Activated CD4-positive, alpha-beta T cell treated with anti-CD3 and anti-CD28 coated beads, Interleukin-2, Interleukin-4, amounts not matched to agents 100 ng/mL and 50 ng/mL, durations not matched to agents 16 hours and 8 hours (primary cell): ENCODE measurements at places on chromosomes 2 and 18.

GRCh38 chr2:40120026-40120425 lies 331.9 kb downstream of the SLC8A1 start:
- DNase-seq = no peak

- DNase-seq = no peak
Measured at GRCh38 chr18:66264130-66264529, 339.8 kb downstream of the CDH19 start.

DNA sequence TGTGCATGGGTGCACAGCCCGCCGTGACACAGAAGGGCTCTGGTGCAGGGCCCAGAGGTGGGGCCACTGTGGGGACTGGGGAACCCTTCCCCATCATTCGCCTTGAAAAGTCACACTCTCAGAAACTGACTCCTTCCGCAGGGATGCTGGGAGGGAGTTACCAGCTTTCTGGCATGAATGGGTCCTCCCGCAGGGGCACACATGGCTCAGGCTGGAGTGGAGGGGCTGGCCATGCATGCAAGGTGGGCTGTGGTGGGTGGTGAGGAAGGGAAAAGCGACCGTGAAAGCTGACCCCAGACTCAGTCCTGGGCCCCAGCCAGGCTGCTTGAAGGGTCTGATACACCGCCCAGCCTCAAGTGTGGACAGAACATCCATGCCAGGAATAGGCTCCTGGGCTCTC lies 201.1 kb downstream of the TNS1 start:
- DNase-seq = no peak

- no peak for DNase-seq
Measured at GRCh38 chr18:62201870-62202269, 14.8 kb downstream of the RELCH start.

DNA sequence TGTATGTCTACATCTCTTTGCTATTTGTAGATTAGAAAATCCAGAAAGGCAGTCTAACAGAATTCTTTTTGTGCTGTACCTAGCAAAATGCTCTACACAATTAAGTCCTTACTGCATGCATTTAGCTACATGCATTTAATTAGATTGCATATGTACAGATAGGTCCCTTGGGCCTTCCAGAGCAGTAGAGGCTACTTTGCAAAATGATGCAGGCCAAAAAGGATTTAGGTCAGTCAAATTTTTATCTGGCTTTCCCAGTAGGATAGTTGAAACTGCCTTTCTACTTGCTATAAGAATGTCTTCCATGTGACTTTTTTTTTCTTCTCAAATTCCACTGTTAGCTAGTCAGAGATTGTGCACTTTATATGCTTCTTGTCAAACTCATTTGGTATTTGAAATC lies 19.3 kb downstream of the GALNT13 start:
- no peak for DNase-seq

DNA sequence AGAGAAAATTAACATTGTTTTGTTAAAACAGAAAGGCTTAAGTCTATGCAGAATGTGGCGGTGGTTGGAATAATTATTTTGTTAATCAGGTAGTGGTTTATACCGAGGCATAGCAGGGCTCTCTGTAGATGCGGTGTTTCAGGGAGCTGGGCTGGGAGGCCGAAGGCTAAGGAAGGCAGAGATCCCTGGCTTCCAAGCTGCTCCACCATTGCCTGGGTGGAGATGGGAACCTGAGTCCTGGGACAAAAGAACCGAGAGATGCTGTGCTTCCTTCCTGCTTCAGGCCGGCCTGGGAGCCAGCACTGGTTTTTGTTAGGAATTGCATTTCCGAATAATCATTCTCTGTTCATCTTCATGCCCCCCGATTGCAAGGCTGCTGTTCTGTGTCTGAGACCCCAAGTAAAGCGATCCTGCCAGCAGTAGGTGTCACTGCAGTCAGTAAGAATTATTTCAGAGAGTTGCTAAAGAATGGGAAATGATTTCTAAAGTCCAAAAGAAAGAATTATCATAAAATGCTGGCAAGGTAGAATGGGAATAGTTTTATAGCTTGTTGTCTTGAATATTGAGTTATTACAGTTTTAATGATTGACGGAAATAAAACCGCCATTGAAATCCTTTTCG lies 824.9 kb downstream of the GALR1 start:
- DNase-seq = no peak

DNA sequence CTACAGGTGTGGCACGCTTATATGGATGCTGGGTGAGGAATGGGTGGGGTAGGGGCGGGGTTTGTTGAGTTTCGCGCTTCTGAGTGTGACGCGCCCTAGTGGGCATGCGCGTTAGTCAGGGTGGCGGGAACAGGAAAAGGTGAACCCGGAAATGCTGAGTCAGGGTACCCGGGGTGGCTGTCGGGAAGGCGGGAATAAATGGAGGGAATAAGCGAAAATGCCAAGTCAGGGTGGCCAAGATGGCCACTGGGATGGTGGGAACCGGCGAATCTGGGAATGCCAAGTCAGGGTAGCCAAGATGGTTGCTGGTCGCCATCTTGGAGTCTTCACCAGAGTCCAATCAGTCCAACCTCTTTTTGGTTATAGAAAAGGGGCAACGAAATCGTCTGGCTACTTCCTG lies 585.0 kb downstream of the SUCLG1 start:
- no peak for DNase-seq

- no peak for DNase-seq
Measured at GRCh38 chr2:16425462-16426336, 239.9 kb downstream of the CYRIA start.

- no peak for DNase-seq
Measured at GRCh38 chr2:108943751-108944150, 45.3 kb downstream of the EDAR start.

DNA sequence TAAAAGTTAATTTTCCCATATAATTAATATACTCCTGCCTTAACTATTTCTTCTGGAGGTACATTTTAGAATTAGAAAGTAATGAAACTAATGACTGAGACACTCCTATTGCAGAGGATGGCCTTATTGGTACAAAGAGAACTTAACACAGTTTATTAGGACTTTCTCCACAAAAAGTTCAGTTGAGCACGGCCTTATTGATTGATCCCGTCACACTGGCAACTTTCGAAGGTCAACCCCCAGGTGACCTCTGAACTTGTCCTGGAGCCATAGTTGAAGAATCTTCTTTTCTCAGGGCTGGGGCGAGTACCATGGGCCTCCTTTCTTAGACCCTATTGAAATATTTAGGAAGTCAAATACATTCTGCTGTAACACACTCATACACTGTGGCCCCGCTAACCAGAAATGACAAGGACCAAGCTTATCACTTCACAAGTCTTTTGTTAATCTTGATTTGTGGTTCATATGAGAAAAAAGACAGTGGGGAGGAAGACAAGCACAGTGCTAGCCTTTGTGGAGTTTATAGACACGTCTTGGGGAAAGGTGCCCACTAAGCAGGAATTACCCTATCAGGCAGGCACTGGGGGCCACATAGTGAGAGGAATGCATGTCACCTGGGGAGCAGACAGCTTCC lies 11.2 kb downstream of the SPP2 start:
- DNase-seq = no peak

- DNase-seq = no peak
Measured at GRCh38 chr2:206456078-206456754, 12.9 kb downstream of the ADAM23 start.

DNA sequence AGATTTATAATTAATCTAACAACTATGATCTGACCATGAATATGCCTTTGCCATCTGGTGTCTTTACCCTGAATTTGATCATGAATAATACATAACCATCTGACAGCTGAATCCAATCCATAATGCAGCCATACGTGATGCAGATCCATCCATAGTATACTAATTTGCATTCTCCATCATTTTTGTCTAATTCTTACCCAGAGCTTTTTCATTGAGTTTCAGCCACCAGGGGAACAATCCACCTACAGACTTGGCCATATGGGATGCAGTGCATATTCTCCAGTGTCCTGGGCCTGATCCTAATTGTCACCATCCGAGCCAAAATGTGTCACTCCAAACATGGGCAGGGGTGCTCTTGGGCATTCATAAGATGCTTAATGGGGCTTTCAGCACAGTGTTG lies 227.2 kb upstream of the CRIM1 start:
- DNase-seq = no peak

DNA sequence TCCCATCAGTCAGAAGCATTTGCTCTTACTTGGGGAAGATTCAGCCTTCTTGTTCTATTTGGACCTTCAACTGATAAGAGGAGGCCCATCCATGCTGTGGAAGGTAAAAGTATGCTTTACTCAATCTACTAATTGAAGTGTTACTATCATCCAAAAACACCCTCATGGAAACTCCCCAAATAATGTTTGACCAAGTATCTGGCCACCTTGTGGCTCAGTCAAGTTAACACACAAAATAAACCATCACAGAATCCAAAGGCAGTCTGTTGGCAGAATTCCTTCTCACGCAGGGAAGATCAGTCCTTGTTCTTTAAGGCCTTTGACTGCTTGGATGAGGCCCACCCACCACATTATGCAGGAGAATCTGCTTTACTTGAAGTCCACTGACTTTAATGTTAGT lies 531.2 kb upstream of the SMIM21 start:
- no peak for DNase-seq

- DNase-seq = no peak
Measured at GRCh38 chr2:23793476-23793875, 133.4 kb downstream of the ATAD2B start.

DNA sequence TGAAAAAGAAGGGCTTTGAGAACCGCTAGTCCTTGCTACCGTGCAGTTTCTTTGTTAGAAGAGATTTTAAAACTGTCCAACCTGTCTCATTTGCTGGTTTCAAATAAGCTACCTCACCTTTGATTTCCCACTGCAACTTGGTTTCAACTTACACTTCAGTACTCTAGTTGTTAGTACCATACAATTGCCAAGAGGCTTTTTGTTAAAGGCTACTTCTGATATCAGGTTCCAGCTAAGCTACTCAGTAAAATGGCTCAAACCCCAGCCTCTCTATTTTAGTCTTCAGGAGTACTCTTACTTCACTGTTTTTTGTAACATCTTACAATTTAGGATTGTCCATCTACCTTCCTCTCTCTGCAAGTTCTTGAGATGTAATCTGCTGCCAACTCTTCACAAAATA lies 91.6 kb downstream of the INO80D start:
- no peak for DNase-seq
